H4 (cell line): ENCODE measurements at places on chromosomes 4 and X.

DNA sequence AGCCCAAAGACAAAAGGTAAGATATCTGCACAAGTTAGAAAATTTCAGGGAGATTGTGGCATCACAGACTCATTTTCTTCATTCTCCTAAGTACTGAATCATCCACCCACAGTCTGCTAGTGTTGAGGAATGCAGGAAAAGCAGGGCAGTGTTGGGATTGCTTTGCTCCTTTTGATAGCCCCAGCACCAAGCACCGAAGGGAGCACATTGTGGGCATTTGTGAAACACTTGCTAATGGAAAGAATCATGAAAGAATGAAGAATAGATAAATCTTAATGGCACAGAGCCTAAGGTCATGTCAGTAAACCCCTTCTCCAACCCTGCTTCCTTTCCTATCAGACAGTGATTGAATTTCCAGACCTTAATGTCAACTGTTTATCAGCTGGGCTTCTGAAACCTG is 103.1 kb upstream of the GPRIN3 start:
- no peak for DNase-seq

GRCh38 chr4:169573889-169574288 is 38.5 kb downstream of the NEK1 start:
- no peak for DNase-seq

- no peak for DNase-seq
Measured at GRCh38 chrX:139078761-139079280, 367.3 kb upstream of the FGF13 start.

- DNase-seq, result no peak
Measured at GRCh38 chr4:185565696-185566095, 30.4 kb upstream of the PDLIM3 start.
